ENCODE measurements at places on chromosomes 12 and 14.

GRCh38 chr12:21675641-21676040 lies 18.0 kb upstream of the LDHB start:
- no peak for DNase-seq

DNA sequence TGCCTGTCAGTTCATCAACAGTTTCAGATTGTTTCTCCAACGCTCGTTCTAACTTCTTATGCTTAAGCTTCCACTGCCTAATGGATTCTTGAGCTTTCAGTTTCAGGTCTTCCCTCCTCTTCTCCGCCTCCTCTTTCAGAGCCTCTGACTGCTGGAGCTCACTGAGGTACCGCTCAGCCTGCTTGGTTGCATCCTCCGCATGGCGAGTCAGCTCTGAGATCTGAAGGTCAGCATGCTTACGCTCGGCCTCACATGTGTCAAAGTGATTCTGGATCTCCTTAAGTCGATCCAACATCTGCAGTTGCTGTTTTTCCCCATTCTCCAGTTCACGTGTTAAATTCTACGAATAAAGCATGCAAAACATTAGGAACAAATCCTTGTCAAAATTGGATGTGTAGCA lies 148.8 kb downstream of the CEP128 start:
- no peak for DNase-seq

- DNase-seq: no peak
Measured at GRCh38 chr12:112185093-112185923, 59.9 kb downstream of the TRAFD1 start.

DNA sequence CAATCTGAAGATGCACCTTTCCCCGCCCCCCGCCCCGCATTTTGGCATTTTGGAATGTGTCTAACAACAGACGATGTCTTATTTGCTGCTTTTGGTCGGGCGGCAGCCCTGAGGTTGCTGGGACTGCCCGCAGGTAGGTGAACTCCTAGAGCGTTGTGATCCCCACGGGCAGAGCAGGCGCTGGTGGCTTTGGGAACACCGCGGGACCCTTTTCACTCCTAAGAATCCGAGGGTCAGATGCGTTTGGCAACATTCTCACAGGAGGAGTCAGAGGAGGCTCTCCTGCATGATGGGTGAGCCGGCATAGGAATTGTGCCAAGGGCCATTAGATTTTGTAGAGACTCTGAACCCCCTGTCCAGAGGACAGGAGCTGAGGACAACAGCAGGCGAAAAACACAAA lies 41.9 kb downstream of the HCAR2 start:
- no peak for DNase-seq

Measured in SK-N-DZ (cell line).